Stimulated activated CD8-positive, alpha-beta memory T cell treated with anti-CD3 and anti-CD28 coated beads, Interleukin-2, amount 100 ng/mL, for 1 hour (primary cell): ENCODE measurements at places on chromosomes 12 and 14.

DNA sequence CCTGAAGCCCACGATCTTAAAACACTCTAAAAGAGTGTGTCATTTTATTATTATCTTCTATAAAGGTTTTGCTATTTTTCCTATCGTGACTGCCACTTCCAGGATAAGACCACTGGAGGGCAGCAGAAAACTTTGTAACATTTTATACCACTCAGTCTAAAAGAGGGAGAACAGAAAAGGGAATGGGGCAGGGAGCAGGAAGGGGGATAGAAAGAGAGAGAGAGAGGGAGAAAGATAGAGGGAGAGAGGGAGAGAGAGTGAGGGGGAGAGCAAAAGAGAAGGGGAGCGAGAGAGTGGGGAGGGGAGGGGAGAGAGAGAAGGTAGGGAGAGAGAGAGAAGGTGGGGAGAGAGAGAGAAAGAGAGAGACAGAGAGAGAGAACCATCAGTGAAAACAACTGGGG, 2.0 kb upstream of the ART4 start:
- DNase-seq = no peak

GRCh38 chr14:32560209-32560857, 231.2 kb downstream of the AKAP6 start:
- DNase-seq = no peak

DNA sequence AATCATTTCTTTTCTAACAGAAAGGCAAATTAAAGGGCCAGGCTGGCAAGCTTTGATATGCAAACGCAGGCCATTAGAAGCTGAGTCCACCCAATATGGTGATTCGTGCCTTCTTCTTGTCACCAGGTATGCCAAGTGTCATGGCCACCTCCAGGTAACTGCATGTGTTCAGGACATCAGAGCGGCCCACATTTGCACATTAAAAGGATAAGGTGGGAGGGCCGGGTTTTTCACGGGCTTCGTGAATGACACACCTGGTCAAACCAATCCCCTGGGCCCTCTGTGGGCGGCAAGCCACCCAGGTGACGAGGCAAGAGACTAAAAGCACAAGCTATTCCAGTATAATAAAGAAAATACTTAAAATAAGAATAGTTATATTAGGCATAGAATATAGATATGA, 75.9 kb upstream of the TSPAN11 start:
- no peak for DNase-seq

- no peak for DNase-seq
These were observed 92.6 kb upstream of the TMPO start for GRCh38 chr12:98422812-98423211.

DNA sequence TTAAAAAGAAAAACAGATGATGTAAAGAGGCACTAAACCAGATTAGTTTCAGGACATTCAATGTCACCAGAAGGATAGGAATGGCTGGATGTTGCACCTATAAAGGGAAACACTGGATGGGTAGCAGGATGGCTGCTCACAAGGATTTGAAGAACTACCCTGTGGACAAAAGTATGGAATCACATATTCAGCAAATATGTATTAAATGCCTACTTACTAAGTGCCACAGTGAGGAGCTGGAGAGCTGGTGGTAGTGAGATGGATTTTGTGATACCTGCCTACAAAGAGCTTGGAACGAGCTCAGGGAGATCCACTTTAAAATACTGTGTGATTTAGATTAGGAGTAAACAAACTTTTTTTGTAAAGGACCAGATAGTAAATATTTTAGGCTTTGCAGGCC, 316.2 kb downstream of the PAWR start:
- DNase-seq = no peak

DNA sequence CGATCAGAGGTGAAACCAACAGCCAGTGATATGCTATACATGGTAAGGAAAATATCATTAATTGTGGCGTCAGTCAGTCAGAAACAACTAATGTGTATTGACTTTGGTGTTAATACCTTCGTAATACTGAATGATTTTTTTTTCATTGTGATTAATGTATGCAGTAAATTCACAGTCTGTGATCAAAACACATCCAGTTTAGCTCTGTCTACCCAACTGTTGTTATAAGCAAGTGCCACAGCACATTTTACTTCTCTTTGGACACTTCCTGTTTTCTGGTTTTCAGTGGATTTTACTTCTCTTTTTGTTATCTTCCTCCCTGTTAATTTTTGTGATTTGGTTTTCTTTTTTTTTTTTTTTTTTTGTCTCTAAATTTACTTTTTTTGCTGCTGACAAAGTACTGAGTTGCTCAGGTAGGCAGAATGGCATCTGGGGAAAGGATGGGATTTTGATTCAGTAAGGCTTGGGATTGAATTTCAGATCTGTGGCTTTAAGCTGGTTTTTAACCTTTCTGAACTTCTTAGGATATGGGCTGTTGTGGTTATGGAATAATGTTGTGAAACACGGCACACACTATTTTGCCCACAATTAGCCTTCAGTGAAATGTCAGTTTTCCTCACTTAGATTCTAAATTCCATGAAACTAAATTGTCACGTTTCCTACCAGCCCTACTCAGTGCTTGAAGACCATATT, 604 bp downstream of the GLIPR1 start:
- no peak for DNase-seq

- DNase-seq = no peak
These were observed 165.6 kb downstream of the PRKCH start for GRCh38 chr14:61486930-61487495.

DNA sequence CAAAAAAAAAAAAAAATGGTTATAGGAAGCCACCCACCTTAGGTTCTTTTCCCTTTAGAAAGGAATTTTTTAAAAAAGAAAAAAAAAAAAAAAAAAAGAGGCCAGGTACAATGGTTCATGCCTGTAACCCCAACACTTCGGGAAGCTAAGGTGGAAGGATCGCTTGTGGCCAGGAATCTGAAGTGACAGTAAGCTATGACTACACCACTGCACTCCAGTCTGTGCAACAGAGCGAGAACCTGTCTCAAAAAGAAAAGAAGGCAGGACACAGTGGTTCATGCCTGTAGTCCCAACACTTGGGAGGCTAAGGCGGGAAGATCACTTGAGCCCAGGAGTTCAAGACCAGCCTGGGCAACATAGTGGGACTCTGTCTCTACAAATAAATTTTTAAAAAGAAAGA, 36.0 kb downstream of the SPTLC2 start:
- DNase-seq = no peak

GRCh38 chr14:62247266-62247665, 485.0 kb downstream of the SNAPC1 start:
- no peak for DNase-seq

DNA sequence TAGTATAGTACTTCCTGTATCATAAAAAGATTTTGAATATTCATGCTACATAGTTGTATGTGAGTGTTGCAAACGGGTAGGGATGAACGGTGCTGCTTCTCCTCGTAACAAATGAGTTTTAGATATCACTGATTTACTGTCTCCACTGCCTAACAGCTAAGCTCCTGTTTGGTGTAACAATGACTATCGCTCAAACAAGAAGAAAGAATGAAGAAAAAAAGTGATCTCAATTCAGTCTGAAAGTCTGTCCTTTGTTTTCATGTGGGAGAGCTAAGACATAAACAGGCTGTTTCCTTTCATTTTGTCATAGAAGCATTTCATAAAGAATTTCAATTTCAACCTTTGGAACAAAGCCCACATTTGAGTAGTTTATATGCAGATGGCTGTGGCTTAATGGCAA, 26.1 kb upstream of the RTRAF start:
- no peak for DNase-seq

DNA sequence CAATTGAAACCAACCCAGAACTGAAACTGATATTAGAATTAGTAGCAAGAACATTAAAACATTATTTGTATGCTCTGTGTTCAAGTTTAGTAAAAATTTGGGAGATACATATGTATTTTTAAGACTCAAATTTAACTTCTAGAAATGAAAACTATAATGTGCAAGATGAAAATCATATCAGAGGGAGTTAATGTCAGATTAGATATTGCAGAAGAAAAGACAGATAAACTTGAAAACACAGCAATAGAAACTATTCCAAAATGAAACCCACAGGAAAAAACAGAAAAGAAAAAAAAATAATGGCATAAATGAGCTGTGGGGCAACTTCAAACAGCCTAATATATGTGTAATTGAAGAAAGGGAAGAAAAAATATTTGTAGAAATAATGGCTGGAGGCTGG, 134.9 kb downstream of the DPF3 start:
- DNase-seq = no peak

- no peak for DNase-seq
These were observed 13.5 kb upstream of the FKBP11 start for GRCh38 chr12:48938805-48939204.

GRCh38 chr14:61106271-61106958, 125.4 kb downstream of the SLC38A6 start:
- no peak for DNase-seq

- no peak for DNase-seq
These were observed 61.7 kb downstream of the KIF26A start for GRCh38 chr14:104200106-104200505.

GRCh38 chr14:91780452-91780851, 48.6 kb upstream of the CATSPERB start:
- no peak for DNase-seq

GRCh38 chr12:50017641-50018040, 7.7 kb downstream of the RACGAP1 start:
- DNase-seq = no peak

GRCh38 chr12:106387848-106388377, 30.4 kb downstream of the POLR3B start:
- DNase-seq = no peak

DNA sequence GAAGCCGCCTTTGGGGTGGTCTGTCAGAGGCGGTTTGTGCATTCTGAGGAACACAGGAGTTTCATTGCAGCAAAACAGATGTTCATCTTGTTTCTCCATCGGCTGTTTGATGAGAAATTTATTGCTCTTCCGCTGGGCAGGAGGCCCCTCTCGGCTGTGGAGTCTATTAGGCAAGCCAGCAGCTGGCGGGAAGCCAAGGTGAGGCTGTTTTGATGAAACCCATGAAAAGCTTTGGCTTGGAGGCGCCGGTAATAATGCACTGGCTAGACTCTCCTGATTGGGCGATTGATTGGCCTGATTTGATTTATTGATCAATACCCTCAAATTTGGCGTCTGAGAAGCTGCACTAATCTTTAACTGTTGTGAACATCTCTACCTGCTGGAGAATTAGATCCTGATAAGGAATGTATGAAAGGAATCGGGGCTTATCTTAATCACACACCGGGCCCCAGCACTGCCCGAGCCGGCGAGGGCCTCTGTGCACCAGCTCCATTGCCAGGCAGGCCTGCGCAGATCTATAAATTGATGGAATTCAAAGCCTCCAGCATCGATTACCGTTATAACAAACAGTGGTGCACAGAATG, 187.7 kb downstream of the PHETA1 start:
- no peak for DNase-seq

DNA sequence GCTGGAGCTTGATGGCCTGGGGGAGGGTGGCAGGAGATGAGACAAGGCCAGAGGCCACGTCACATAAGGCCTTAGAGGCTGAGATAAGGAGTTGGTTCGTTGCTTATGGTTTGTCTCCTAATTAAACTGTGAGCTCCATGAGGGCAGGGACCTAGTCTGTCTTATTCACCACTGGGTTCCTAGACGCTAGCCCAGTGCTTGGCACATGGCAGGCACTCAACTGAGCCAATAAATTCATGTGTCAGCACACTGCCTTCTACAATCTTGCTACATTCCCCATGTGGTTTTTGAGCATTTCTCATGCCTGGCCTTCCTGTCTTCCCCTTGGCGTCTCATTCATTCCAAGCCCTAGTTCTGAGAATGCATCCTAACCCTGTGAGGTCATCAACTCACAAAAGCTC, 92.5 kb upstream of the MED13L start:
- DNase-seq = no peak

DNA sequence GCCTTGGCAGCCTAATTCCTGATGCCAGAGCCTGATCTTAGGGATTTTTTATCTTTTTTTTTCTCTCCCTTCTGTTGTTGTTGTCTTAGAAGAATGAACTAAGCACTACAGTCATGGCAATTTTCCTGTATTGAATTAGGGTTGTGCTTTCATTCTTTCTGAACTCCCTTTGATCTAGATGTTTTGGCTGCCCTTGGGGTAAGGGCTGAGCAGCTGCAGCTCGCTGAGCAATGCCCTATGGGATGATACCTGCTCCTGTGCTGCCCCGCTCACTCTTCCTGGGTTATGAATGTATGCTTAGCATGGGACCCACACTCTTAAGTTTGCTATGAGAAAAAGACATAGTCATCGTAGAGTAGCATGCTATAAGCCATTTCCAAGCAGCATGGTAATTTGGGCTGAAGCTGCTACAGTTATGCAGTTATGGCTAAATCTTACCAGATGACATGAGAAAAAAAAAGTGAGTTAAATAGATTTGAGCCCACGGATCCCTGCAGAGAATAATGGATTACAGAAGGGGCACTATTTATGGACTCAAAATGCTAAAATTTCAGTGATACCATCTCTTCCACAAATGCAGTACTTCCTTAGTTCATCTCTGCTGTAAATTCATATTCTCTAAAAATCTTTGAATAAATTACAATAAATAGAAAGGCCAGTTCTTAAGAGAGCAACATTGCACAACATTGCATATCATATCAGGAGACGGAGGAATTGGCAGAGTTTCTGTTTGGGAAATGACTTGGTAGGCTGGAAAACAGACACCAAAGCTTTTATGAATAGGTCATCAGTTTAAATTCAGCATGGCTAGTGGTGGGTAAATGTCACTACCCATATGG, 79.2 kb upstream of the PTHLH start:
- no peak for DNase-seq

DNA sequence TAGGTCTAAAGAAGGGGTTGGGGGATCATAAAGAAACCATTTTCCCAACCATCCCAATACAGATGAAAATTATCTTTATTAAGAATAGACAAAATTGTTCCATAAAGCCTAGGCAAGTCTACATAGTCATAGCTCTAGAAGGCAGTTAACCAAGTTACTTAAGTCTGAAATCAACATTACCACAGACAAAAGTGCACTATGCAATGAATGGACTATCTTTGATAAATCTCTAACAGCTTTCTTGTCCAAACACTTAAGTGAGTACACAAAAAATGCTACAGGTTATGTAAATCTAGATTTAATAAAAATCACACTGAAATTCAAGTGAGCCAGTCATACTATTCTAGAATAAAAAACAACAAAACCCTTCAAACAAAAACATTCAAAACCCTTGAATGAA, 87.0 kb upstream of the GPHB5 start:
- DNase-seq = no peak

- DNase-seq = no peak
These were observed 61.1 kb upstream of the TMEM132D start for GRCh38 chr12:129964826-129965457.
